ENCODE measurements at places on chromosomes 5 and 9.

GRCh38 chr9:68998812-68999211, 15.1 kb downstream of the PRKACG start:
- no peak for DNase-seq

- no peak for DNase-seq
These were observed 123.2 kb upstream of the KIF2A start for GRCh38 chr5:62182802-62183201.

GRCh38 chr5:31605920-31606319, 33.0 kb upstream of the PDZD2 start:
- DNase-seq, result no peak

DNA sequence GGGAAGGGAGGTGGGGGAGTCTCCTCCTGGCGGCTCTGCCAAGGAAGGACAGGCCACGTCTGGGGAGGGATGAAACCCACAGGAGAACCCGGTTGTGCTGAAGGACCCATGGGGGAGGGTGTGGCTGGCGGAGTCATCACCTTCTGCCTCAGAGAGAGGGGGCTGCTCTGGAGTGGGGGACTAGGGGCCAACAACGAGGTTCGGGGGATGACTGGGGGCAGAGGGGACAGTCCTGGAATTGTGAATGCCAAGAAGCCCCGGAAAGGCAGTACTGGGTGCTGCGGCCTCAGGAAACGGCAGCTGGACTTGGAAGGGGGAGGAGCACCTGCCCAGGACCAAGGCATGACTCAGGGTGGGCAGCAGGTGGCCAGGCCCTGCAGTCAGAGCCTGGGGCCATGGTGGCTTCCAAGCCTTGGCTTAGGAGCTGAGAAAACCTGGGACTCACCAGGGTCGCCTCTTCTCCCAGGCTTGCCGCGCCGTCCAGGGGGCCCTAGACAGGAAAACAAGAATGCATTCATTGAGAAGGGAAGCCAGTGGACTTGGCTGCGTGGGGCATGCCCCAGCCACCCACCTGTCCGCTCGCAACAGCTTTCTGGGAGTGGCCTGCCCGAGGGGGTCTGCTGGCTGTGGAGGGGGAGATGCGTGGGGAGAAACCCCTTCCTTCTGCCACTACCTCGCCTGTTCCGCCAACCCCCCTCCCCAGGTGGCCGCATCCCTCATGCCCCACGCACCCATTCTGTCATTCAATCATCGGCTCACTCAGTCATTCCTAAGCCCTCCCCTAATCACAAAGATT, 74.0 kb upstream of the PHYKPL start:
- DNase-seq, result no peak

DNA sequence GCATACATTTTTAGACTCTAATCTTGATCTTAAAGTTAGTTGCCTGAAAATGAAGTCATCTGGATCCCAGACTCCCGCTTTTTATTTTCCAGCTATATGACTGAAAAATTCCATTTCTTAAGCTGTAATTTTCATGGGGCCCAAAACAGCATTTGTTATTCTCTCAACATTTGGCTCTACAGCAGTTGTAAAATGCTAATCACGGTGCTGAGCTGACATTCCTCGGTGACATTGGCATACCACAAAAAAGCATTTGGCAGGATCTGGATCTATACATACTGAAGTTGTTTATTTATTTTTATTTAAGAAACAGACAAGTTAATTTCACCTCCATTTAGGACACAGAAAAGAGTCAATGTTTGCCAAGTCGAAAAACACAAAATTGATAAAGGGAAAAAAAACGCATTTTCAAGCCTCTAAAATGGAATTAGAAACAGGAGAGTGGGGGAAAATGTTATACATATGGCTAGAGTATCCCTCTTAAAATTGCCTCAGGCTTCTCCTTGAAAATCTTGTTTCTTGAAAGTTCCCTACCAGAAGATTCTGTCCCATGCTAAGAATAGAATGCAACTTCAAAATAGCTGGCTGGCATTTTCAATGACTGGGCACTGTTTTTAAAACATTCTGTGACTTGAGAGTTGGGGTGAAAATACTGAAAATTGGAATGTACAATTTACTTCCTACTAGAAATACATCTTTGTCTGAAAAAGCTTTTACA, 207.5 kb upstream of the TBCA start:
- no peak for DNase-seq

- DNase-seq, result no peak
These were observed 70.6 kb downstream of the DOCK2 start for GRCh38 chr5:169707686-169708085.

- DNase-seq, result no peak
These were observed 63.7 kb upstream of the SPINK5 start for GRCh38 chr5:148000036-148000435.

DNA sequence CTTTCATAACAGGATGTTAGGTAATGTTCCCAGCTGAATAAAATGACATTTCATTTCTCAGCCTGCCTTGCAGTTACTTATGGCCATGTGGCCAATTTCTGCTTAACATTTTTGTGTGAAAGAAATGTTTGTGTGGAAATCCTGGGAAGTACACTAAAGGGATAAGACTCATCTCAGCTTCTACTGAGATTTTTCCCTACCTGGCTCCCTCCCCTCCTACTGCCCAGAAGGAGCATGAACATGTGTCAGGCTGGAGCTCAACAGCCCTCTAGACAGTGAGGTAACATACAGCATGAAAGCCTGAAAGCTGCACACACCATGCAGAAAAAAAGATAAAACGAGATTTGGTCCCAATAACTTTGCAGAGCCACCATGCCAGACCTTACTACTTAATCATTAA, 288.4 kb upstream of the COX7C start:
- DNase-seq, result no peak

GRCh38 chr9:89902450-89903140, 297.8 kb downstream of the GADD45G start:
- no peak for DNase-seq

DNA sequence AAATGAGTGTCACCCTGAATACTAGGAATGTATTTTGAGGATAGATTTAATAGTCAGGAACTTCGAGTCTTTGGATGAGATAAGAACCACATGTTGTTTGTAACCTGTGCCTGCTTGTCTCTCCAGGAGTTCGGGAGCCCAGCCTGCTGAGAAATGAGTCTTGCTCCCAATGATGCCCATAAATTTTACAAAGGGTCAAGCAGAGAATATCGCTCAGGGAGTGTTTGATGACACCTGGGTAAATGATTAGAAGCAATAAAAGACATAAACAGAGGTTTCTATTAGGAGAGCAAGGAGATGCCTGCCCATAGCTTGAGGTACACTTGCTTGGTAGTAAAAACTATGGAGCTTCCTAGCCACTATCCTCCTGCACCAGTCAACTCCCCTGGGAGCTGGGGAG, 46.9 kb upstream of the KLF4 start:
- no peak for DNase-seq

DNA sequence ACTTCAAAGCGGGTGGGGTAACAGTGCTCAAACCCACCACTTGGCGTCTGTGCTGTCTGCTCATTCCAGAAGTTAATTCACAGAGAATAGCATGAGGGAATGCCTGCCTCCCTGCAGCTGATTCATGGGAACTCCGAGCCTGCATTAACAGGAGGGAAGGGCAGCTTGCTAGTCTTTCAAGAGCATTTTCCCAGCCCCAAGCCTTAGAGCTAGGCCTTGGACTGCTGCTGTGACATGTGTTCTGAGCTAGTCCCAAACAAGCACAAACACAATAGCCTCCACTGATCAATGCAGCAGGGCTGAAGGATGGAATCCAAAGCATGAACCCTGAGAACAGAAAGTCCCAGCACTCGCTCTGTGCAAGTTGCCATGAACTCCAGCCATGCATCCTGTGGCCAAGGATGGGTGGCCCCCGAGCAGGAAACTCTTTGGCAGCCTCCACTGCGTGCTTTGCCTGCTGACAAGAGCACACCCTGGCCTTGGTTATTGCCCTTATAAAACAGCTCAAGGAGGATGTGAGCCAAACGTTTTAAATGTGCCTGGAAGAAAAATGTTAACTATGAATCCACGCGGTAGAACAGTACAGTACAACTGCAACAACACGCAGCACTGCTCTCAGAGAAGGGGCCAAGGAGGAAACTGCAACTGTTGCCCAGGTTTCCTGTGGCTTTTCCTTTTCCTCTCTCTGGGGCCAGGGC, 653.1 kb upstream of the KLF4 start:
- DNase-seq, result peak; percentile 51

- DNase-seq, result no peak
These were observed 667.8 kb upstream of the RGMB start for GRCh38 chr5:98105681-98106080.

GRCh38 chr9:98833090-98833956, 25.9 kb downstream of the GALNT12 start:
- no peak for DNase-seq

- DNase-seq, result no peak
These were observed 18.8 kb upstream of the ERAP2 start for GRCh38 chr5:96857454-96857853.

- DNase-seq, result peak; percentile 12
These were observed 98.4 kb downstream of the LIX1 start for GRCh38 chr5:97044052-97044451.

DNA sequence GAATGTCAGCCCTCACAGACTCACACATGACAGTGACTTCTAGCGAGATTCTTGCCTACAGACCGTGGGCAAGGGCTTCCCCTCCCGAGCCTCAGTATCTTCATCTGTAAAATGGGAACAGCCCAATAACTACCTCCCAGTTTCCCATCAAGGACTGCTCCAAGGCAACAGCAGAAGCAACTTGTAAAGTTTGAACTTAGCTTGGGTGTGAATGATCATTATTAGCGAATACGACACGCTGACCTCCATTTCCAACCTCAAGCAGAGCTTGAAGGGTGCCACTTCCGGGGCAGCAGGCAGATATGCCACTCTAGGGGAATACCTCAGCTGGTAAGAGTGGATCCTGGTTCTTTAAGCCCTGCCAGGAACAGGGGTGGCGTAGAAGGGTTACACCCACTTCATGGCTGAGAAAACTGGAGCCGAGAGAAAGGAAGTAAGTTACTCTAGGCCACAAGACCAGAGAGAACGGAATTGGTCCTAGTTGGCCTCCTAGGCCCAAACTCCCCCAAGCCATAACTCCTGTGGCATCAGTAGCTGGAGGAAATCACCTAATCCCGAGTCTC, 2.0 kb downstream of the RNF44 start:
- peak; percentile 32 for DNase-seq

DNA sequence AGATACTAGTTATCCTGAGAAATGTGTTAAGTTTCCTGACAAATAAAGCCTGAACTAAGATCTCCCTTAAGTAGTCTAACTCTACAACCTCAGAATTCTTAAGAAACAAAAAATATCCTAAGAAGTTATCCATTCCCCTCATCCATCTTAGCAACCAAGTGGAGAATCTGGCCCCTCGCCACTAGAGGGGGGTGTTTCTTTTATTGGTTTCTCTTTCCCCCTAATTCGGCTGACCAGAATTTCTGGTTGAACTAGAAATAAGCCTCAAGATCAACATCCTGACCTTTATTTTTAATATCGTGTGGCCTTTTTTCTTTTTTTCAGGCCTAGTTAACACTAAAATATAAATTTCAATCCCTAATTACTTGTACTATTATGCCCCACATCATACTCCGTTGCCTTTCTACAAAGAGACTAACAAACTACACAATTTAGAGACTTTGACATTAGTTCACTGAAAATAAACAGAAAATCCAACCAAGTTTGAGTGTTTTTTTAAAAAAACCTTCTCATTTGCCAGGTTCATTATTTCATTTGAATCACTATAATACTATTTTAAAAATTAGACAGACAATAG, 14.3 kb upstream of the NR4A3 start:
- peak; percentile 67 for DNase-seq

DNA sequence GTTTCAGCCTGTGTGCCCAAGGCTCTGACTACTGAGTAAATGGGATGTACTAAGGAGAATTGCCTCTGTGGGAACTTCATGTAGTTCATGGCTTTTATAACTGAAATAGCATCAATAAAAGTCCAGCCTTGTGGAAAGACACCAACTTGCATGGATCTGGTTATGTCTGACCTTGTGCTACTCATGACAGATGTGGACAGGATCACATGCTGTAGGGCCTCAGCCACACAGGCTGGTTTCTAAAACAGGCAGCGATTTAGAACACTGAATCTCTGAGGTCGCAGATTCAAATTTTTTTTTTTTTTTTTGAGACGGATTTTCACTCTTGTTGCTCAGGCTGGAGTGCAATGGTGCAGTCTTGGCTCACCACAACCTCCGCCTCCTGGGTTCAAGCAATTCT, 66.5 kb upstream of the SPIN1 start:
- DNase-seq, result no peak

DNA sequence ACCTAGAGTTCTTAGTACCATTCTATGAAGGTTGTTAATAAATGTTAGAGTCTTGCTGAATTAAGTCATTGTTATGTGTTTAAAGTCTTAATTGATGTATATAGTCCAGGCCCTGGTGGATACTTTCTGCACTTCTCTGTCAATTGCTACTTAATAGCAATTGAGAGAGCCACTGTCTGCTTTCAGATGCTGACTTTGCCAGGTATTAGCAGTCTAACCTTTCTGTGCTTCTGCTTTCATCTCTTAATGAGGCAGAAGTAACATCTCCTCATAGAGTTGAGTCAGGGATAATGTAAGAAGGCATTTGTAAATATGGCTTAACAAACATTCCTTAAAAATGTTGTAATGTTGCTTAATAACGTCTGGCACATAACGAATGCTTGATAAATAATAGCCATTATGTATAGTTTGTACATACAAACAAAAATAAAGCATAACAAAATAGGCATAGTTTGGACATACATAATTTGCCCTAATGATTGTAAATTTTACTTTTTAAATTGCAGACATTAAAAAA, 28.3 kb downstream of the RASGRF2 start:
- no peak for DNase-seq

DNA sequence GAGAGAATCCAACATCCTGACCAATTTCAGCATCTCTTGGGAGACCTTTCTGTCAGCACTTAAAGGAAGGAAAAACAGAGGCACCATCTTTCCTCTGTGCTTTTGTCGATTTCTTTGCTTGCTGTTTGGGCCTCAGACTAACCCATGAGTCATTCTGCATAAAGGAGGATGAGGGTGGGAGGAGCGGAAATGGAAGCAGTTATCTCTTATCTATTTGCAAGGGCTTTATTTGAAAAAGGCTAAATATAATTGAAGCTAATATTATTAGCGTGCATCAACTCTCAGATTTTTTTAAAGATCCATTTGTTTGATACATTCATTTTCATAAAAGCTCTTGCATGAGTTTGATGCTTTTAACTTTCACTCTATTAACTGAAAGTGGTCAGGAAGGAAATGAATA, 72.9 kb downstream of the ZNF622 start:
- no peak for DNase-seq

DNA sequence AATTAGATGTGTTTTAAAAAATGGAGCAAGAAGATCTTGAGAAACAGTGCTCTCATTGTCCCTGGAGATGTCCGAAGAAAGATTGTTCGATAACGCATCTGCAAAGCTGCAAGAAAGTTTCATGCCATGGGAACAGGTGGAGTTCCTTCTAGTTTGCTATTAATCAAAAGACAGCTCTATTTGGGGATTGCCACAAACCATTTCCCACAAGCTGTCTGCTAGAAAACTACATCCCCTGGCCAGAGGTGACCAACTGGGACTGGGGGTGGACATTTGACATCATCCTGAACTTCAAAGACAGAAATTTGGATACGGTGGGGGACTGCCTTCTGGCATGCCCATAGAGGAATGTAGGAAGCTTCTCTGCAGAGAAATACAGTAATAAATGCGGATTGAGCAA, 50.8 kb upstream of the OSMR start:
- DNase-seq, result no peak

GRCh38 chr9:109500421-109500974, 2.4 kb upstream of the PTPN3 start:
- DNase-seq, result no peak
